Breast epithelium (tissue), 4 donors: ENCODE measurements at places on chromosomes 12 and 14. TPM values are rescaled to one million over a fixed set of nuclear protein-coding genes. Genes with fewer than 3 reads are reported as not detected.
A peak's percentile ranks its signal among the peaks of the same experiment; 100 is the strongest.

GRCh38 chr12:69906411-69907216, 81.6 kb downstream of the MYRFL start:
- no peak overlapping the region for H3K4me3 ChIP-seq
- H3K4me1 ChIP-seq = no peaks in the 10 kb centered on the region
- H3K27me3 ChIP-seq = no peaks in the 10 kb centered on the region
- no peak for DNase-seq

- no peaks in the 10 kb centered on the region for H3K36me3 ChIP-seq
- peaks cover 6% of the 10 kb centered on the region for H3K4me1 ChIP-seq
- no peak for DNase-seq
- H3K27me3 ChIP-seq = no peaks in the 10 kb centered on the region
Observed at GRCh38 chr12:52054833-52055730, 3.8 kb downstream of the NR4A1 start.

GRCh38 chr12:41527534-41528116, 339.5 kb downstream of the PDZRN4 start:
- no peak overlapping the region for H3K4me3 ChIP-seq
- H3K4me1 ChIP-seq = no peaks in the 10 kb centered on the region
- no peak for DNase-seq
- no peaks in the 10 kb centered on the region for H3K27me3 ChIP-seq

DNA sequence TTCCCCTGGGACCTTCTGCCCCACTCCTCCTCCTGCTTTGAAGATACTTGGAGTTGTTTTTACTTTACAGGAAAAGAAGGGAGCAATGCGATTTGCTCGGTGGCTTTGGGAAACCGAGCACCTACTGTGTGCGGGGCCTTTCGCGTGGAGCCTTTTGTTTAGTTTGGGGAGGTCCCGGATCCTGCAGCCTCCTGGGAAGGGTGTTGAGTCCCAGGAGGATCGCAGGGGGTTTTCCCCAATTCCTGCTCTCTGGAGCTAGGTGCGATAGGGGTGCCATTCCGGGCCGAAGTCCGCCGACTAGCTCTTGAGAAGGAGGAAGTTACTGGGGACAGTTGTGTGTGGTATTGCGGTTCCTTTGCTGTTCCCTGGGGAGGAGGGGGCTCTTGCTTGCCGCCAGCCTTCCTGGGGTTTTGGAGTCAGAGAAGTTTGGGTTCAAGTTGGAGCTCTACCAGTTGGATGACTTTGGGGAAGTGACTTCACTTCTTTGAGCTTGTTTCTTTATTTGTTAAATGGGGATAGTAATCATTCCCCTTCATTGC, 1.1 kb downstream of the BRI3BP start:
- no peak overlapping the region for H3K27ac ChIP-seq
- H3K4me1 ChIP-seq = peaks cover 8% of the 10 kb centered on the region
- H3K36me3 ChIP-seq = no peaks in the 10 kb centered on the region
- peak overlapping the region; percentile 60 for H3K4me3 ChIP-seq
- no peak for DNase-seq

- H3K27me3 ChIP-seq = peaks cover 60% of the 10 kb centered on the region
- H3K27ac ChIP-seq = peak overlapping the region; percentile 75
- DNase-seq = no peak
- H3K4me1 ChIP-seq = peaks cover 29% of the 10 kb centered on the region
- peak overlapping the region; percentile 48 for H3K4me3 ChIP-seq
Observed at GRCh38 chr14:99272899-99273765, 1.1 kb upstream of the BCL11B start.

GRCh38 chr12:57124261-57124877, 3.9 kb upstream of the LRP1 start:
- no peak overlapping the region for H3K4me3 ChIP-seq
- H3K27ac ChIP-seq = no peak overlapping the region
- DNase-seq = peak; percentile 70
- H3K4me1 ChIP-seq = no peaks in the 10 kb centered on the region

DNA sequence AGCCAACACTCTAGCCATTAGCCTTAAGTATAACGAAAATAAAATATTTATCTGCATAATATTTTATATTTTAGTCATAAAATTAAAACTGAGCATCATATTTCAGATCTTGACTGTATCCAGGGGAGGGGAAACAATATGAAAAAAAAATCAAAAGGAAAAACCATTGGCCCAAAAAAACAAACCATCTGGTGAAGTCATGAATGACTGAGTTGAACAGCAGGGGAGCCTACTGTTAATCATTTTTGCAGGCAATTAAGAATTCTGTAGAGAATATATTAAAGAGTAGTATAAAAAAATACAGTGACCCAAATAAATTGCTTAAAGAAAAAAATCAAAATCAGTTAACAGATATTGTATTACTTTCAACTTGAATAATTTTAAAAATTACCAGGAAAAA, 224.8 kb downstream of the C12orf50 start:
- no peak for DNase-seq
- H3K4me3 ChIP-seq = no peak overlapping the region
- H3K27ac ChIP-seq = no peak overlapping the region
- no peaks in the 10 kb centered on the region for H3K27me3 ChIP-seq

The SOAT2 gene
- total RNA-seq = 0.16 TPM

The PRIMA1 gene
- 1.3 TPM for total RNA-seq

The GYS2 gene
- 0.15 TPM for total RNA-seq

The ACTN1 gene
- total RNA-seq = 75.0 TPM
